ENCODE measurements at places on chromosomes 3 and 15.

DNA sequence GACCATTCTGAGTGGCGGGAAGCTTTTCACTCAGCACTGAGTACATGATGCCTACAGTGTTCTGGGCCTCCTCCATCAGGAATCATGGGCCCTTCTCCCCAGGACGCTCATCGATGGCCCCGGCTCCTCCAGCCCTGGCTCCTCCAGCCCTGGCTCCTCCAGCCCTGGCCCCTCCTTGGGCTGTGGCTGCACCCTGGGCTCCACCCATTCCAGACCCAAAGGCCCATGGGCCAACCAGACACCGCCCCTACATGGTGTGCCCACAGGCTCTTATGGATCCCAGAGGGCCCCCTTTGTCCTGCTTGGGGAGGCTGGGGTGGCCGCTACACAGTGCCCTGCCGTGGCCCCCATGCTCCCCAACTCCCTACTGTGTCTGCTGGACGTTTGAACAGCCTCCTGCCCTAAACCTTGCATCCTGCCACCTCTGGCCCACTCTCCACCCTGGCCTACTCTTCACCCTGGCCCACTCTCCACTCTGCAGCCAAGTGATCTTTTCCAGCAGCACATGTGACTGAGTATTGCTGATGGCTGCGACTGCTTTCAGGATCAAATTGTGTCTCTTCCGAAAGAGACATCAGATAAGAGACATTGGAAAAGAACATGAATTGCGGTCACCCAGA, 57.9 kb downstream of the APBA2 start:
- DNase-seq: no peak

GRCh38 chr3:57160765-57161538, 4.2 kb downstream of the IL17RD start:
- no peak for DNase-seq

DNA sequence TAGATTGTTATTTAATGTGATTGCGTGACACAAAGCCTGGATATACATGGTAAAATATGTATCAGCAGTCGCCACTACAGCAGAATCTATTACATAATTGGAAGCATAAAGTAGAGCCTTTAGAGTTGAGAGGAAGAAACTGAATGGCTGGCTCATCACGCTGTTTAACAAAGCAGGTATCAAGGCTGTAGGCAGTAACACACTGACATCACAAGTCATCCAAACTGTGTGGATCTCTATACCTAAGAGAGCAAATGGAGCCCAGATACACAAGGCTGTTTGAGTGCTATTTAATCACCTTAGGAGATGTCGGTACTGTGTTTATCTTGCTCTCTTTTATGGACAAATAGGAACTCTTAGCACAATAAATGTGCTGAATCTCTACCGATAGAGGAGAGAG, 864.4 kb downstream of the VGLL3 start:
- no peak for DNase-seq

DNA sequence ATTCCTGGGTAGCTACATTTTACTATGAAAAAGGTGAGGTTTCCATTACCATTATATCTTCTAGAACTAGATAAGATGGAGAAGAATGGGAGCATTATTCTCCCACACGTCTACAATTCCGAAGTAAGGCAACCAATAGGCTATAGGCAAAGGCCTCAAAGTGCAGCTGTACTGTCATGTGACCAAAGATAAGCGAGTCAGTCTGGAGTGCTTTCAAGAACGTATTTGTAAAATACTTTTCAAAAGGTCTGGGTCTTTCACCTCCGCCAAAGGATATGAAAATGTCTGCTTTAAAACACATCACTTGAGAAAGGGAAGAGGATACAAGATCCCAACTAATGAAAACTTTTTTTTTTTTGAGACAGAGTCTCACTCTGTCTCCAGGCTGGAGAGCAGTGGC, 9.9 kb downstream of the CCPG1 start:
- DNase-seq: no peak

DNA sequence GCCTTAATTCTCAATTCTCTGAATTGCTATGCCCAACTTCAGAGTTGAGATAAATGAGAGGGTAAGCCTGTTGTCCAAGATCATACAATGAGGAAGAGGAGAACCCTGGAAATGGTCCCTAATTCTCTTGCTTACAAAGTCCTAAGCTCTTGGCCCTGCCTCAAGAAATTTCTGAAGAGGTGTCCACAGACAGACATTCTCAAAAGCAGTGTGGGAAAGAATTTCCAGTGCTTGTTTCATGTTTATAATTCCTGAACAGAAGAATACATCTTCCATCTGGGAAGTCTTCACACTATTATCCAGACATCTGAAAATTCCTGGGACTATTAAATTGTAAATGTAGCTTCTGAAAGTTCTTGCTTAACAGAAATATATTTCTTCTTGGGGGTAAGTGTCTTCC, 166.8 kb upstream of the LRTM1 start:
- DNase-seq: no peak

All from NCI-H1436 treated with DMSO at 0.1 percent for 48 hours (cell line).